IMR-90 (cell line): ENCODE measurements at places on chromosomes 1 and 21. TPM values are rescaled to one million over a fixed set of nuclear protein-coding genes. Genes with fewer than 3 reads are reported as not detected.

- H3K4me3 ChIP-seq = no peak overlapping the region
- no peaks in the 10 kb centered on the region for H3K4me1 ChIP-seq
- H3K27me3 ChIP-seq = peaks cover 3% of the 10 kb centered on the region
- no peaks in the 10 kb centered on the region for H3K36me3 ChIP-seq
- H3K27ac ChIP-seq = no peak overlapping the region
Observed at GRCh38 chr1:87180682-87181081, 148.0 kb upstream of the LMO4 start.

GRCh38 chr1:209741889-209742288 is 14.0 kb upstream of the TRAF3IP3 start:
- H3K27me3 ChIP-seq = no peaks in the 10 kb centered on the region
- H3K4me1 ChIP-seq = peaks cover 5% of the 10 kb centered on the region; the same call in 1 of the 2 replicates
- no peak overlapping the region for H3K27ac ChIP-seq

DNA sequence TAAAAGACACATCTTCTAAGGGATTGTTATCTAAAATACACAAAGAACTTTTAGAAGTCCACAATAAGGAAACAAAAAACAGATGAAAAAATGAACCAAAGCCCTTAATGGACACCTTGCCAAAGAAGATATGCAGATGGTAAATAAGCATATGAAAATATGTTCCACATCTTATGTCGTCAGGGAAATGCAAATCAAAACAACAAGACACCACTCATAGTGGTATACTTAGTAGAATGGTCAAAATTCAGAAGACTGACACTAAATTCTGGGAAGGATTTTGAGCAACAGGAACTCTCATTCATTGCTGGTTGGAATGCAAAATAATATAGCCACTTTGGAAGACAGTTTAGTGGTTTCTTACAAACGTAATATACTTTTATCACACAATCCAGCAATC is 205.7 kb upstream of the ST6GALNAC5 start:
- no peaks in the 10 kb centered on the region for H3K27me3 ChIP-seq
- no peaks in the 10 kb centered on the region for H3K4me1 ChIP-seq
- H3K27ac ChIP-seq = no peak overlapping the region
- no peak for DNase-seq

Gene ILDR2
- not detected in 2 replicates for polyA plus RNA-seq

DNA sequence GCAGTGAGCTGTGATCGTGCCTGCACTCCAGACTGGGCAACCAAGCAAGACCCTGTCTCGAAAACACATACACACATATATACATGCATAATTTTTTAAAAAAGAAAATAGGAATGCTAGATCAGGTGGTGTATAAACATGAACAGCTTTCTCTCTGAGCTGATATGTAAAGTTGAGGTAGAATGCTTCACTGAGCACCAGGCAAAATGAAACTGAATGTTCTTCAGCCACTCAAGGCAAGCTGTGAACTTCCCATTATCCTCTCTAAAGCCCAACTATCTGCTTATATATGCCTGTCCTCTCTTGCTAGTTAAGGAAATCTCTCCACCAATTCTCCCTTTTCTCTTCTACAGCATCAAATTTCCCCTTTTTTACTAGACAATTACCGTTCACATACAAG is 93.0 kb downstream of the NUF2 start:
- H3K27me3 ChIP-seq = no peaks in the 10 kb centered on the region; the same call in 1 of the 2 replicates
- H3K36me3 ChIP-seq = no peaks in the 10 kb centered on the region
- H3K27ac ChIP-seq = no peak overlapping the region
- no peak for DNase-seq
- no peaks in the 10 kb centered on the region for H3K4me1 ChIP-seq
